SK-N-SH treated with all-trans-retinoic acid at 6 μM for 48 hours (cell line): ENCODE measurements at places on chromosomes 6 and 20.

DNA sequence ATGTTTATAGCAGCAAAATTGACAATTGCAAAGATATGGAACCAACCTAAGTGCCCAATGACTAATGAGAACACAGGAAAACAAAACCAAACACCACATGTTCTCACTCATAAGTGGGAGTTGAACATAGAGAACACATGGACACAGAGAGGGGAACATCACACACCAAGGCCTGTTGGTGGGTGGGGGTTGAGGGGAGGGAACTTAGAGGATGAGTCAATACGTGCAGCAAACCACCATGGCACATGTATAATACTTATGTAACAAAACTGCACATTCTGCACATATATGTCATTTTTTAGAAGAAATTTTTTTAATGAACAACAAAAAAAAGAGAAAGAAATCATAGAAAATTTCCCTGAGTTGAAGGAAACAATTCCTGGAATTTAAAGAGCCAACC, 3.9 kb downstream of the EPM2A start:
- no peak for ATAC-seq

GRCh38 chr6:100761841-100762240, 119.3 kb downstream of the ASCC3 start:
- no peak for ATAC-seq

GRCh38 chr6:82436740-82437139, 73.1 kb downstream of the TPBG start:
- ATAC-seq, result no peak

DNA sequence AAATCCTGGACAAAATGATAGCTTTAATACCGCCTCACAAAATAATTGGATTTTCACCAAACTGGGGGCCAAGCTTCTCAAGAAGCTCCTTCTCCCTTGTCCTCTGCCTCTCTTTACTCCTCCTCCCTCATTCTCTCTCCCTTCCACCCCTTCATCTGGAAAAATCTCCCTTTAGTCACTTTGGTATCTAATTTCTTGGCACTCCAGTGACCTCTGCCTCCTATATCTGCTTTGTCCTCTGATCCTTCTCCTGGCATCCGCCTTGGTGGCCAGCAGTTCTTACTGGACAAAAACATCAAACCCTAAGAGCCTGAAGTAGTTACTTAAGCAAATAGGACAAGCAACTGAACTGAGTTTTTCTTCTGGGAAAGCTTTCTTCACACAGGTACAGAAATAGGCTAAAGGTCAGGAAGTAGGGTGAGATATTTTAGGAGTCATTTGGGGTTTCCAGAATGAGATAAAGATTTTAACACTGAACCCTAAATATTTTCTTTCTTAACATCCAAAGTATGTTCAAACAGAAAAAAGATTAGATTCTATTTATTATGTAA, 220.7 kb downstream of the ARHGAP18 start:
- no peak for ATAC-seq

DNA sequence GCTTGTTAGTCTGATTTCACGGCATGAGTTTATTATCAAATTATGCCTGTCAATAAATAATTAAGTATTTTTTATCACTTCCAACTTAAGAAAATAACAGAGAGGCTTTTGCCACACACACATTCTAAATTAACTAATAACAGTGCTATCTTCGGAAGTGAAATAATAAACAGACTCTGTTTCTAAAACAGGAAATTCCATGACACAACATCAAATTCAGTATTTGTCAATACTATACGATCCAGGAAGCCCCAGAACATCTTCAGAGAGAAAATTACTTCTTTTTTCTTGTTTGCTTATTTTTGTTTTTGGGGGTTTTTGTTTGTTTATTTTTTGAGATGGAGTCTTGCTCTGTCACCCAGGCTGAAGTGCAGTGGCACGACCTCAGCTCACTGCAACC, 150.7 kb upstream of the PRDM1 start:
- ATAC-seq, result no peak

- ATAC-seq, result no peak
Observed at GRCh38 chr20:4667371-4667773, 54.3 kb upstream of the PRND start.

GRCh38 chr6:169173532-169174268, 79.9 kb downstream of the THBS2 start:
- no peak; the same call in 2 of the 3 replicates for ATAC-seq

GRCh38 chr20:61230-61629, 26.2 kb upstream of the DEFB125 start:
- ATAC-seq, result no peak; the same call in 2 of the 3 replicates

GRCh38 chr20:2697768-2698167, 5.2 kb downstream of the EBF4 start:
- no peak for ATAC-seq

GRCh38 chr6:105207524-105208269, 27.9 kb upstream of the POPDC3 start:
- no peak for ATAC-seq

DNA sequence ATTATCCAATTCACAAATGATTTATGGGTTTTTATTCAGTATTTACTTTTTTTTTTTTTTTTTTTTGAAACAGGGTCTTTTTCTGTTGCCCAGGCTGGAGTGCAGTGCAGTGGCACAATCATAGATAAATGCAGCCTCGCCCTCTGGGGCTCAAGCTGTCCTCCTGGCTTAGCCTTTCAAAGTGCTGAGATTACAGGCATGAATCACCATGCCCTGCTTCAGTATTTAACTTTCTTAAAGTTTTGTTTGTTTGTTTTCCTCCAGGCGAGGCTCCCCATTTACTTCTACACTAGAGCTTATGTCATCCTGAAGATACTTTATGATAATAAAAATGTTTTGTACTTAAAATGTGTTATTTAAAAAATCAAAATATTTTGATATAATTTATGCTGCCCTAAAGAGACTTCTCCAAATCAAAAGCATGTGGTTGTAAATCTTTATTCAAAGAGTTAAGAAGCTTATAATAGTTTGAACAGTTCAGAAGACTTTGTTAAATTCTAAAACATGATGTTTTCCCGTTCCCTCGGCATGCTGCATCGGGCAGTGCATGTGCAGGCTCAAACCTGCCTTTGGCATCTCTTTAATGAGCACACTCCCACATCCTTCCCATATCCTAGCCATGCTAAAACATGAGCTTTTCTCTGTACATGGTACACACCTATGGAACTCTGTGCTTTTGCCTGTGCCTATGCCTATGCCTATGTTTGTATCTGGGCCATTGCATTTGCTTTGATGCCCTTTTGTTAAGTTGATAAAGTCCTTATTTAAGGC, 11.0 kb downstream of the SMPDL3A start:
- ATAC-seq, result no peak

DNA sequence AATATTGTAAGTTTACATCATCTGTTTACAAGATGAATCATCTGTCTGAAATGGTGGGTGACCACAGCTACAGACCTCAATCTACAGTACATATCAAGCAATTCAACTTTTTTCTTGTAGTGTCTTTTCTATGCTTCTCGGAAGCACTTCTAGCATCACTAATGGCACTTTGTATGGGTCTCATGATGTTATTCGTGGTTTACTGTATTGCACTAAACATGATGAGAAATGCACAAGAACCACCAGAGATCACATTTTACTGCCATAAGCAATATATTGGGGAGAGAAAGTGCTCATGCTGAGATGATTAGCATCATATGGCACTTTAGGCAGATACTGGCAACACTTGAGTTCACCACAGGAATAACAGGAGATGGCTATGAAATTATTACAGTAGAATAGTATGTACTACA, 15.4 kb upstream of the BTBD3 start:
- ATAC-seq, result no peak

DNA sequence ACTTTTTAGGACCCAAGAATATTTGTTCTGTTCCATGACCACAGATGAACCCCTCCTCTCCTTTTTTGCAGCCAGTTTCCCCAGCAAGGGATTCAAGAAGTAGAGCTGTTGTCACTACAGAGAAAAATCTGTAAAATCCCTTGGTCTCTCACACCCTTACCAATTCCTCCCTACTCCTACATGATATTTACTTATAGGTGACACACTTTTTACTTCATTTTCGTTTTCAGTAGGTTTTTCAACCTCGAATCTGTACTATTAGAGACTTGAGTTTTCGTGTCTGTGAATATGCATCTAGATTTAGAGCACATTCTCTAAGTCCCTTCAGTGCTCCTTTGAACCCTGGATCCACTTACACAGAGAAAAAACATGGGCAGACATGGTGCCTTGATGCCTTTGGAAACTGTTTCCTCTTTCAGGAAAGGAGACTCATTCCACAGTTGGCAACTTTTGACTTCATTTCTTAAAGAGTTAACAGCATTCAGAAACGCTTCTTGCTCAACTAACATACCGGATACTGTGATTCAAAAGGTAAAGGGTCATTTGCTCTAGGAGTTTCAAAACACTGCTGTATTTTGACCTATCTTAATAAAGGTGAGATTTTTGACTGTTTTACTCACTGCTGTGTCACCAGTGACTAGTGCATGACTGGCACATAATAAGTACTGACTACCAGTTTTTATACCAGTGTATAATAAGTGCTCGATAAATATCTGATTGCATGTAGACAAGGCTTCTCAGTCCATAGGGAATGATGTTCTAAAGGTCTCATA, 50.6 kb downstream of the LAMA4 start:
- ATAC-seq, result peak; percentile 15; the same call in 2 of the 3 replicates

- ATAC-seq, result peak; percentile 85
Observed at GRCh38 chr6:148323344-148323743, 19.3 kb upstream of the SASH1 start.

DNA sequence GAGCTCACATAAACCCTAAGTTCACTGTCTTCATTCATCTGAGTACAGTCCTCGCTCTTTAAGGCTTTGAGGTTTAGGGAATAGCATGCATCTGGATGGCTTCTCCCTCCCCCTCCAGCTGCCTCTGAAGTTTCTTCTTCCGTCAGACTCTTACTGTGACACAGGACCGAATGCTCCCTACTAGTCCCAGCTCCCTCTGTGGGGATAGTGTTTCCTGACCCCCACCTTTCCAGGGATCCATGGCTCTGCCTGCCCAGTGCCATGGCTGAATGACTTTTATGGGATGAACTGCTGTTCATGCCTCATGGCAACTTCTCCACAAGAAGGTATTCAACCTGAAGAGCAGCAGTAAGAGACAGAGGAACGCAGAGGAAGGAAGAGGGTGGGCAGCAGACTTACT, 79.8 kb upstream of the EMILIN3 start:
- ATAC-seq, result no peak

DNA sequence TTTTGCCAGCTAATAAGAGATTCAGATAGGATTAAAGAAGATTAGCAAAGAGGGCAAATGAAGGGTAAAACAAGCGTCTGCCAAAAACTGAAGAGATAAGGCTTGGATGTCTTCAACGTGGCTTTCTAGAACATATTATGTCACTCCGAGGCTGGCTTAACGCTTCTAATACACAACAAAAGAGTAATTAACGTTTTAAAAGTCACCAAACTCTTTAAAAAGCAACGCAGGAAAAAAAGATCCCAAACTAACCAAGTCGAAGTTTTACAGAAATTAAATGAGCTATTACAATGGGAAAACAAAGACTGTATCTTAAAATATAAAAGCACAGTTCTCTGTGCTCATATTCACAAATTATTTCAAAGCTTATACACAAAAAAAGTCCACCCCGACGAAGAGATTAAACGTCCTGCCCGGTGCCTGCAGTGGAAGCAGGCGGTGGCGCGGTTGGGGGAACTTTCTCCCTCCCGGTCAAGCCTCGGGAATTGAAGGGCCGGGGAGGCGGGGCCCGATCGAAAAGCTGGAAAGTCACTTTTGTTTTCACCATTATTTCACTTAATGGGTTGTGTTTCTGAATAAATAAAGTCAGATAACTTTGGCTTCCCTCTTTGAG, 1.2 kb downstream of the MAK start:
- peak; percentile 37 for ATAC-seq

GRCh38 chr6:163417595-163417994, 3.1 kb downstream of the QKI start:
- no peak for ATAC-seq

DNA sequence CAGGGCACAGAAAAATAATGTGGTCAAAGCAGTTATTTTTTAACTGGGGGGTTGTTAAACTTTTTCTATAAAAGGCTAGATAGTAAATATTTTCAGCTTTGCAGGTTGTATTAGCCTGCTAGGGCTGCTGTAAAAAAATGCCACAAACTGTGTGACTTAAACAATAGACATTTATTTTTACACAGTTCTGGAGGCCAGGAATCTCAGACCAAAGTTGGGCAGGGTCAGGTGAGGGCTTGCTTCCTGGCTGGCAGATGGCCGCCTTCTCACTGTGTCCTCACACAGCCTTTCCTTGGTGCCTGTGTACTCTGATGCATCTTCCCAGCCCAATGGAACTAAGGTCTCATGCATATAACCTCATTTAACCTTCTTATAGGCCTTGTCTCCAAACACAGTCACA, 294.7 kb downstream of the PTPRT start:
- no peak for ATAC-seq

GRCh38 chr20:38875175-38875993, 50.8 kb upstream of the FAM83D start:
- ATAC-seq, result peak; percentile 68

DNA sequence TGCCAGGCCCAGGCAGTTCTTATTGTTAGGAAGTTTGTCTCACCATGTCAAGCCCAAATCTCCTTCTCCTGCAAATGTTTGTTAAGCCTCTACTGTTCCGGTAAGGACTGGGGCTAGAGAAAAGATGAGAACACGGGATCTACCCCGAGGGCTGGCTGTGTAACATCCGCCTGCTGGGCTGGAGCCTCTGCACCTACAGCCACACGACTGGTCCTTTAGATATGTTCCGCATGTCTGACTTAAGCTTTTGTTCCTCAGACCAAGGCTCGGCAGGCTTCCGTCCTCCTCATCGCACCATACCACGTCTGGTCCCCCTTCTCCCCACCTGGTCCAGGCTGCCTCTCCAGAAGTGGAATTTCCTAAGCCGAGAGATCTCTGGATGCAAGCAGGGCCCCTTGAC, 2.6 kb downstream of the GHRH start:
- no peak for ATAC-seq

DNA sequence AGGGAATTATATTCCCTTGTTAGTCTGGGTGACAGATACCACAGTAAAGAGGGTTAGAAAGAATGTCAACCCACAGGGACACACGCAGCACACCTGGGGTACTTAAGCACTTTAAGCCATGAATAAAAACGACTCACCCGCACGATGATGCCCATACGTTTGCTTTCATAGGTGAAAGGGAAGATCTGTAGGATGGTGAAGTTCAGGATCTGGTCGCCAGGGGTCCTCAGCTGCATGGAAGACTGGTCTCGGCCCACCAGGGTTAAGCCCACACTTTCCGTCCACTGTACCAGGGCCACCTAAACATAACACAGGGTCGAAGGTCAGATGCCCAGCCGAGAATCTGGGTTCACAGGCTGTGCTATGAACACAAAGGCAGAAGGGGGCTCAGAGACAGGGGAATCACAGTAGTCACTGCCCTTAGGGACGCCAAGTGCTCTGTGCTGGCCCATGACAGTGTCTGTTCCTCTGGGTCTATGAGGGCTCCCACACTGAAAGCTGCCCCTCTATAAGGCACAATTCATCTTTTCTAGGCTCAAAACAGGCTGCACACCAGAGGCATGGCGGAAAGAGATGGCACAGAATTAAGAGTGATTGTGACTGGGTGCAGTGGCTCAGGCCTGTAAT, 96.8 kb upstream of the NFATC2 start:
- ATAC-seq, result peak; percentile 94

DNA sequence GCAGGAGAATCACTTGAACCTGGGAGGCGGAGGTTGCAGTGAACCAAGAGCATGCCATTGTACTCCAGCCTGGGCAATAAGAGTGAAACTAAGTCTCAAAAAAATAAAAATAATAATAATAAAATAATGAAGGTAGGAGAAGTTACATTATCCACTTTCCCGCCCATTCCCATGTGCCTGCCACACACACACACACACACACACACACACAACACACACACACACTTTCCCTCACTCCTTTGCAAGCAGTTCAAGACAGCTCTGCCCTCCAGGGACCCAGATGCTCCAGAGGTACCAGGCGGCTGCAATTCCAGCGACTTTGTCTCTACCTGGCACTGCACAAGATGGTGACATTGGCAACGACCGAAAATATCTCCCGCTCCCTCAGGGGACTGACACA, 224.8 kb upstream of the JARID2 start:
- no peak for ATAC-seq
